A375 (cell line): ENCODE measurements at places on chromosomes 11 and 22. TPM values are rescaled to one million over a fixed set of nuclear protein-coding genes. Genes with fewer than 3 reads are reported as not detected.

Gene KLHL35
- 3.3 and 3.4 TPM in 2 replicates for total RNA-seq

Gene ZP1
- 1.3 and 3.2 TPM in 2 replicates for total RNA-seq

Gene LMNTD2
- total RNA-seq: 2.3 and 3.5 TPM in 2 replicates

Gene MFRP
- not detected in 2 replicates for total RNA-seq

Gene TTLL1
- 4.3 and 5.7 TPM in 2 replicates for total RNA-seq

Gene MS4A3
- not detected in 2 replicates for total RNA-seq

Gene C22orf31
- not detected in 2 replicates for total RNA-seq

Gene ELP4
- 17.7 and 17.9 TPM in 2 replicates for total RNA-seq

Gene SLC1A2
- total RNA-seq: not detected in 2 replicates

Gene E2F8
- 3.0 and 5.0 TPM in 2 replicates for total RNA-seq

Gene CDC45
- 59.7 and 62.4 TPM in 2 replicates for total RNA-seq

Gene SHANK3
- 0.29 and 0.30 TPM in 2 replicates for total RNA-seq

Gene DNAJB13
- not detected in 2 replicates for total RNA-seq

Gene AGBL2
- total RNA-seq: 1.3 and 1.4 TPM in 2 replicates

Gene ACER3
- 5.0 and 15.5 TPM in 2 replicates for total RNA-seq

Gene POLR3H
- 15.0 and 22.0 TPM in 2 replicates for total RNA-seq
